ENCODE measurements at places on chromosomes 6 and 20. TPM values are rescaled to one million over a fixed set of nuclear protein-coding genes. Genes with fewer than 3 reads are reported as not detected.

Gene TRAPPC3L
- not detected for total RNA-seq

Gene C20orf202
- 0.40 TPM for total RNA-seq

Gene HDAC2
- 60.8 TPM for total RNA-seq

Gene KHDRBS2
- 0.36 TPM for total RNA-seq

Gene SLC35F1
- total RNA-seq, result not detected

Data from natural killer cell treated with Interleukin-12 subunit alpha and Interleukin-12 subunit beta and Interleukin-15 and Interleukin-18, amount 100 ng/mL, for 72 hours (primary cell).